ENCODE measurements at places on chromosomes 3 and 15. TPM values are rescaled to one million over a fixed set of nuclear protein-coding genes. Genes with fewer than 3 reads are reported as not detected.

DNA sequence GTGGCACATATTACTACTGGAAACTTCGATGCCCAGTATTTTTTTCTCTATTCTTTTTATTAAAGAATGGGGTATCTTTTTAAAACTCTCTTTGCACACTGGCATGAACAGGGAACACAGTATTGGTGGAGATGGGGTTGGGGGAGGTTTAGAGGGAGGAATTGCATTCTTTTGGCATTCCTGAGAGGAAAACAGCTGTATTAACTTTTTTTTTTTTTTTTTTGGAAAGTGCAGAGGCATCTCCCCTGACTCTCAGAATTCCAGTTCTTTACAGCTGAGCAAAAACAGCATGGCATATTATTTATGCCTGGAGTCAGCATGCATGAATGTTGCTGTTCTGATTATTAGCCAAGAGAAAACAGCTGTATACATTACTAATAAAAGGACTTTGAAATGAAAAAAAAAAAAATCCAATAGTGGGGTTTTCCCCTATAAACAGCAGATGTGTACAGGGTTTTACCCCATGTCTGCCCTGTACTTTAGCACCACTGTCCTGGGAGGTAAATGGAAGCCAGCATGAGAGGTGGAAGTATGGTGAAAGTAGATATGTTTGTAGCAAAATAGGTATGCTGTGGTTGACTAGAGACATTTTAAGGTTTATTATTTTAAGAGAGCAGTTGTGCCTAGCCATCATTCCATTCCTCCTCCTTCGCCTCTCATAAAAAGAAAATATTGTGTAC is 132.2 kb downstream of the FNDC3B start:
- no peak for DNase-seq

GRCh38 chr3:79405183-79405582 is 362.6 kb downstream of the ROBO1 start:
- no peak for DNase-seq

- no peak for DNase-seq
Observed at GRCh38 chr3:122642935-122643334, 37.7 kb upstream of the PARP14 start.

DNA sequence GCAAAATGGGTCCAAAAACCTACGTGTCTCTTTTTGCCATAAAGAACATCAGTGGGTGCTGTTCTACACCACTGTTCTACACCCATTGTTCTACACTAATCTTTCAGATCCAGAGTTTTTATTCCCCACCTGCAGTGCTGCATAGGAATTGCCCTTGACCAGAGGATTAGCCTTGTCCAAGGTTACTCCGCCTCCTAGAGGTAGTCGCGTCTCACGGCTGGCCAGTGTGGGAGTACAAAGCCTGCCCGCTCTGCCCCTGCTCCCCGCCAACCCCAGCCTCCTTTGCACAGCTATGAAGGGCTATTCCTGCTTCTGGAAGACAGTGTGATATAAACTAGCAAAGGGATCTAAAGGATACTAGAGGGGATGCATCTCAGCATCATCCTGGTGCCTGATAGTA is 222.1 kb upstream of the LMCD1 start:
- DNase-seq = no peak

TRH gene
- total RNA-seq = not detected

Measured in endothelial cell of umbilical vein (primary cell).